DMS79 treated with DMSO at 0.1 percent for 48 hours (cell line): ENCODE measurements at places on chromosomes 3 and 15.

DNA sequence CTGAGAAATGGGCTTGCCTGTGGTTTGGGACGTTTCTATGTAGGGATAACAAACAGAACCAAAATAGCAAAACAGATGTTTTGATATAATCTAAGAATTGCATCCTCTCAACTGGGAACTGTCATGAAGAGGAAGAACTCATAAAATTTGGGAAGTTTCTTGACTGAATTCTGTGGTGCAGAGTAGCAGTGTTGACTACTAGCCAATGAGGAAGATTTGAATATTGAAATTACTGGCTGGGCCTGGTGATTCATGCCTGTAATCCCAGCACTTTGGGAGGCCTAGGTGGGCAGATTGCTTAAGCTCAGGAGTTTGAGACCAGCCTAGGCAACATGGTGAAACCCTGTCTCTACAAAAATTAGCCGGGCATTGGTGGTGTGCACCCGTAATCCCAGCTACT is 42.2 kb downstream of the ZNF609 start:
- DNase-seq, result no peak

- DNase-seq, result peak; percentile 1
Measured at GRCh38 chr15:31867536-31868442, 162.5 kb upstream of the CHRNA7 start.

- DNase-seq, result no peak
Measured at GRCh38 chr3:152222327-152222726, 46.4 kb upstream of the MBNL1 start.

DNA sequence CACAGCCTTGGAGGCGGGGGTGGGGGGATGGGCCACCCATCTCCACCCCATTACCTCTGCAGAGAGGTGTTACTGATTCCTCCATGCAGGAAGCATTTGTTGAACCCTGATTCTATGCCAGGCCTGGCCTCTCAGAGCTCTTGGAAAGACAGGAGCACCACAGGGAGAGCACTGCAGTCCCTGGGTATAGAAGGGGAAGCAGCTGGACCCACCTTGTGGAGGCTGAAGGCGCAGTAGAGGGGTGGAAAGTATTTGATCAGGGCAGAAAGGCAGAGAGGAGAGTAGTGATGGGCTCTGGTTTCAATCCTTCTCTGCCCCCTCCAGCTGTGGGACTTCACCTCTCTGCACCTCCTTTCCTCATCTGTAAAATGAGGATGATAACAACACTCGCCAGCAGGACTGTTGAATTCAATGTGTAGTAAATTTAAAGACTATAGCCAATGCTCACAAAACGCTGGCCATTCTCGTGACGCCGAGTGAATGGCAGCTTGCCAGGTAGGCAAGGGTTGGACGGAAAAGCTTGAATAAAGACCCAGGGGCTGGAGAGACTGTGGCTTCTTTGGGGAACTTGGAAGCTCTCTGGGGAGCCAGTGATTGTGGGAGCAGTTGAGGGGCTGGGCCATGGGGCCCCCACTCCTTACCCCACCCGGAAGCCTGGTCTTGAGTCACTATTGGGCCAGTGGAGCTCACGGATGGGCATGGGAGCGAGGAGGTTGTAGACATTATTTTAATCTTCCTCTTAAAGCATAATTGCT is 8.0 kb upstream of the CCDC33 start:
- peak; percentile 73 for DNase-seq

DNA sequence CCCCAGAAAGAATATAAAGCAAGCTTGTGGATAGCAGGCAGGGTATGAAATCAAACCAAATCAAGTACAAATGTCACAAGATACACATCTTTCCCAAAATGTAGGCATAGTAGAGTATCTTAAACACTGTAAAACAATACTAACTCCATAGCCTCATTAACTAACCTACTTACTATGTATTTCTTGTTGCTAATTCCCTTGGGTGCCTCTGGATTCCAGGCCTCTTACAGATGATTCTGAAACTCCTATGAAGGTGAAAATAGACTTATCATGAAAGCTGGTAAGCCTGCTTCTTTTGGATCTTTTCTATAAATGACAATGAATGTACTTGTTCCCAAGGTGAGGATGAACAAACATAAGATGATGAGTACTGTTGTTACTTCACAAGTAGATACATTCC is 93.8 kb downstream of the FRMD5 start:
- DNase-seq, result no peak

DNA sequence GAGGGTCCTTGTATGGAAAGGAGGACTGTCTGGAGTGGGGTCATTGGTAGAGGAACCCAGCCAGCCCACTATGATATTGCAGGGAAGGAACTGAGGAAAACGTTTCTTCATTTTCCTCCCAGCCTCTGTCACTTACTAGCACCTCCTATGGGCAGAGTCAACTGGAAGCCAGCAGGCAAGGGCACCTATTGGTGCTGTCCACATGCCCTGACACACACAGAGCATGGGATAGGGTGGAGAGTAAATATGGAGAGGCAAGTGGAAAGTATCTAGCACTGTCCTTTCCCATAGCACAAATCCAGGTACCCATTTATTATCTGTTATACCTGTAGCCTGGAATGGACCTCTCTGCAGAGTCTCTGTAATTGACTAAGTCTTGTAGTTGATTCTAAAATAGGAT is 285.6 kb downstream of the WDR72 start:
- DNase-seq, result no peak

GRCh38 chr15:28098360-28098765 is 752 bp downstream of the OCA2 start:
- DNase-seq, result no peak

DNA sequence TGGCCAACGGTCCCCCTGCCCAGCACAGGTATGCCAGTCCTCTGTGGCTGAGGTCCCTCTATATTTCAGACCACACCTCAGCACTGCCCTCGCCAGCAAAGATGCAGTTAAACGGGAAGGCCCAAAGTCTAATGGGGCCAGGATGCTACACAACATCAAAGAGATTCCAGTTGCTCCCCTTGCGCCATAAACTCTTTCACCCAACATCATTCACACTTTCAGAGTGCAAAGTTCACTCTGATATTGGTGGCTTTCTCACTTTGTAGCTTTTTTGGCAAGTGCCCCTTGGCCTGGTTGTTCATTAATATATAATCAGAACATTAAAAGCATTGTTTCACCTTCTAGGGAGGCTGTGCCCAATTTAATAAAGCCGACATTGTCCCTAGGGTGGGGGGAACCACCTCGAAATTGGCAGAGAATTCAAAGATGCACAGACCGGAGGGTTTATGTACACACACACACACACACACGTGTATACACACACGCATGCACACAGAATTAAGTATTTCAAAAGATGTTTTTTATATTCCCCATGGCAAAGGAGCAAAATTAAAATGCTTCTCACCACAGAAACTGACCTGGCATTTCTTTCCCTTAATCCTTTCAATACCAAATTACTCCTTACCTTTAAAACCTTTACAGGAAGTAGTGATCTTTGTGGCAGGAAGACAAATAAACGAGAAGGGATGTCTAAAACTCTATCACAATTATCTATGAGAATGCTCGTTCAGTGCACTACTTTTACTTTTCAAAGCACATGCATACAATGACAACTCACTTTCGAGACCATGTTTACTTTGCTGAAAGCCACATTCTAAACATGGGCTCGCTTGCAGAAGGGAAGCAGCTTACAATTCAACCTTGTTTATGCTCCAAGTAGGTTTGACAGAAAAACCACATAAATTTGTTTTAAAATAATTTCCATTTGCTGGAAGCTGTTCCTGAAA is 19.5 kb downstream of the LRIG1 start:
- no peak for DNase-seq
